ENCODE measurements at places on chromosomes 12 and 14. TPM values are rescaled to one million over a fixed set of nuclear protein-coding genes. Genes with fewer than 3 reads are reported as not detected.

Gene PDZRN4
- total RNA-seq = not detected

Gene ATL1
- total RNA-seq = 5.1 TPM

Gene RILPL2
- 4.4 TPM for total RNA-seq

Gene RASSF9
- total RNA-seq = 1.1 TPM

Gene SLC25A21
- total RNA-seq = 0.84 TPM

Gene ASCL1
- total RNA-seq = not detected

Gene GPR68
- total RNA-seq = 2.2 TPM

Gene DPY19L2
- 1.5 TPM for total RNA-seq

Gene CMAS
- total RNA-seq = 36.0 TPM

Gene P2RX7
- total RNA-seq = 3.6 TPM

Gene KERA
- not detected for total RNA-seq

Gene RNASE4
- total RNA-seq = 9.5 TPM

Gene MORN3
- total RNA-seq = 0.47 TPM

Gene IFT43
- total RNA-seq = 18.2 TPM

Gene RD3L
- total RNA-seq = not detected

Gene TEX52
- not detected for total RNA-seq

Gene SLC6A15
- 0.98 TPM for total RNA-seq

Gene GPRC5A
- 57.3 TPM for total RNA-seq

Gene GYS2
- total RNA-seq = not detected

Gene KCNMB4
- total RNA-seq = under 0.01 TPM

Gene LRRC10
- not detected for total RNA-seq

Gene PARPBP
- total RNA-seq = 17.1 TPM

Gene SLC6A13
- total RNA-seq = not detected

Gene TOX4
- 30.4 TPM for total RNA-seq

Gene PARP2
- 15.0 TPM for total RNA-seq

Gene PITPNM2
- 13.0 TPM for total RNA-seq

Data from mammary microvascular endothelial cell (primary cell).